Activated T-helper 17 cell treated with anti-CD3 and anti-CD28 coated beads, Interleukin-2, amount 50 U/mL, for 72 hours (primary cell): ENCODE measurements at places on chromosomes 4 and X.

DNA sequence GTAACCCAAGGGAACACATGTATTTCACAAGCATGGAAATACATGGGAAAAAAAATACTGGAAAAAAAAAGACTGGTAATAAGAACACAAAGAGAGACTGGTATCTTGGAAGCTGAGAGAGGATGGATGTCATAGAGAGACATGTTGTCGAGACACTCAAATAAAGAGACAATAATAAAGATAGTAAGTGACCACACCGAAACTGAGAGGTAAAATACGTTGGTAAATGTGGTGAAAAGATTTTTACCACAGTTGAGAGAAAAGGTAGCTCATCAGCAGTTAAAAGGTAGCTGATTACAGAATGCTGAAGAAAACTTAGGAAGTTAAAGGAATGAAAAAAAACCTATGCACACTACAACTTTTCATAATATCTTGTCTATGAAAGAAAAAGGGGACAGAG lies 81.1 kb downstream of the ARAP2 start:
- ATAC-seq: peak; percentile 51

GRCh38 chrX:152313529-152314302 lies 137.4 kb downstream of the GABRA3 start:
- no peak for ATAC-seq

- no peak for ATAC-seq
Observed at GRCh38 chr4:11416767-11417113, 12.0 kb downstream of the HS3ST1 start.

DNA sequence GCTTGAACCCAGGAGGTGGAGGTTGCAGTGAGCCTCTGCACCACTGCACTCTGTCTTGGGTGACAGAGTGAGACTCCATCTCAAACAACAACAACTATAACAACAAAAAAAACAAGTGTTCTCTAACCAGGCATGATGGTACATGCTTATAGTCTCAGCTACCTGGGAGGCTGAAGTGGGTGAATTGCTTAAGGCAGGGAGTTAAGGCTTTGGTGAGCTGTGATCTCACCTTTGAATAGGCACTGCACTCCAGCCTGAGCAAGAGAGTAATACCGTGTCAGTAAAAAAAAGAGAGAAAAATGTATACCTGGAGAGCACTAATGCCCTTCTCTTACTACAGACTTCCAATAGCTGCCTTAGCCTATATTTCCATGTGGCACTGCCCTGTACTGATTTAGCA lies 18.9 kb upstream of the USP9X start:
- no peak for ATAC-seq

- no peak for ATAC-seq
Observed at GRCh38 chr4:184369871-184370270, 104.5 kb downstream of the IRF2 start.

GRCh38 chrX:20350596-20350995 lies 83.9 kb upstream of the RPS6KA3 start:
- ATAC-seq: no peak

- ATAC-seq: peak; percentile 66
Observed at GRCh38 chr4:41257257-41257901, 651 bp downstream of the UCHL1 start.

- no peak for ATAC-seq
Observed at GRCh38 chrX:66050140-66050569, 10.3 kb upstream of the VSIG4 start.

- no peak for ATAC-seq
Observed at GRCh38 chrX:17738737-17739535, 1.6 kb downstream of the SCML1 start.

- no peak for ATAC-seq
Observed at GRCh38 chrX:68121835-68122234, 311.5 kb downstream of the OPHN1 start.

DNA sequence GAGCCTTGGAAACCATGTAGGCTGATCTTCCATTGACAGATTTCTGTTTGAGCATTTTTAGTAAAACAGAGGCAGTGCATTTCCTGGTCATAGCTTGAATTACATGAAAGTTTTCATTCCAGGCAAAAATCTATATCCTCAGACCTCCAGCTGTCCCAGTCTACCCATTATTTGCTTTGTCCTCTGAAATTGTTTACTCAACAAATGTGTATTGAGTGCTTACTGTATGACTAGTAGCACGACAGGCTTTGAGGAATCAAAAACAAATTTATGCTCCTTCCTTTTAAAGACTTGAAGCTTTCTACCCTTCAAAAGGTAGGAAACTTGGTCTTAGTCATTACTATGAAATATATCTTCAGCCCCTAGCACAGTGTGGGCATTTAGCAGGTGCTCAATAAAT lies 307.9 kb upstream of the IGFBP7 start:
- no peak for ATAC-seq
